Caco-2 (cell line): ENCODE measurements at places on chromosomes 13 and 19. TPM values are rescaled to one million over a fixed set of nuclear protein-coding genes. Genes with fewer than 3 reads are reported as not detected.

The TNFSF13B gene
- total RNA-seq: 0.41 and 0.84 TPM in 2 replicates

The SYNGR4 gene
- 0.32 TPM in 1 of 2 replicates, not detected in the other for total RNA-seq

The CRX gene
- not detected in 2 replicates for total RNA-seq

The CEACAM1 gene
- 7.1 and 9.9 TPM in 2 replicates for total RNA-seq

The ICAM5 gene
- 2.5 and 3.2 TPM in 2 replicates for total RNA-seq
